Caco-2 (cell line): ENCODE measurements at places on chromosomes 5 and 9.

DNA sequence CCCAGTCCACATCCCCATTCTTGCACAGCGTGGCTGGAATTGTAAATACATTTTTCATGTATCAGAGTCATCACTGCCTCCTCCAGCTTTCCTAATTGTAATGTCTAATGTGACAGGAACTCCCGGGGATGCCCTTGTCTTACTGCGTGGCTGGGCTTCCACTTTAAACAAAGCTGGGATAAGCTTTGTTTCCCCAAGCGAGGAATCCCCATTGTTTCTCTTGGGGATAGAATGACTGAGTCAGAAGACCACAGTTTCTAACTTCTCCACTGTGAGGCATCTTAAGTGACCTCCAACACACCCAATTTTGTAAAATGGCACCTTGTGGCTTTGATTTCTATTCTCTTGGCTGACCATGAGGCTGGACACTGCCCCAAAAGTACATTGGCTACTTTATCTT, 22.4 kb downstream of the ARPC5L start:
- DNase-seq: no peak

GRCh38 chr5:169474226-169474625, 109.3 kb upstream of the SPDL1 start:
- DNase-seq: no peak

- peak; percentile 42 for DNase-seq
Observed at GRCh38 chr5:55146080-55146479, 13.9 kb upstream of the GPX8 start.

- peak; percentile 84 for DNase-seq
Observed at GRCh38 chr9:116574027-116574679, 113.0 kb upstream of the TRIM32 start.

- peak; percentile 31 for DNase-seq
Observed at GRCh38 chr9:911005-911404, 65.5 kb upstream of the DMRT3 start.

GRCh38 chr5:166370928-166371690, 1920.3 kb upstream of the WWC1 start:
- no peak for DNase-seq

GRCh38 chr9:101458963-101459631, 23.5 kb upstream of the ALDOB start:
- peak; percentile 37 for DNase-seq

- peak; percentile 77 for DNase-seq
Observed at GRCh38 chr5:34001241-34001841, 6.5 kb downstream of the AMACR start.

DNA sequence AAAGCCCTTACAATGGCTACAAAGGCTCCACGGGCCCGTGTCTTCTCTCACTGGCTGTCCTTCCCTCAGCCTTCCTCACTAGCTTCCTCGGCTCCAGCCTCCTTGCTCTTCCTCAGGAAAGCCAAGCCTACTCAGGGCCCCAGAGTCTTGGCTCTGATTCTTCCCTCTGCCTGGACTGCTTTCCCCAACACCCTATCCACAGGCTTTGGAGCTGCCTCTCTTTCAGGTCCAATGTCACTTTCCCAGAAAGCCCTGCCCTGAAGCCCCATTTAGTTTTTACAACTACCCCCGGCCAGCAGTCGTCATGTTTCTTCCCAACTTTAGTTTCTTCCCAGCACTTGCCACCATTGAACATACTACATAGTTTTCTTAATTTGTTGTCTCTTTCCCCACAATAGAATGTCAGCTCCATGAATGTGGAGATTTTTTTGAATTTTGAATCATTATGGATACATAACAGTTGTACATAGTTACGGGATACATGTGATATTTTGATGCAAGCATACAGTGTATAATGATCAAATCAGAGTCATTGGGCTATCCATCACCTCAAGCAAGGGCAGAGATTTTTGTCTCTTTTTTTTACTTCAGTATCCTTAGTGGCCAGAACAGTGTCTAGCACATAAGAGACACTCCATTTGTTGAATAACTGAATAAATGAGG, 17.5 kb upstream of the TOMM5 start:
- DNase-seq: no peak
